Stimulated activated CD4-positive, alpha-beta T cell treated with anti-CD3 and anti-CD28 coated beads, TNF-alpha, amount 100 ng/mL, for 1 hour (primary cell): ENCODE measurements at places on chromosomes 3 and 15.

DNA sequence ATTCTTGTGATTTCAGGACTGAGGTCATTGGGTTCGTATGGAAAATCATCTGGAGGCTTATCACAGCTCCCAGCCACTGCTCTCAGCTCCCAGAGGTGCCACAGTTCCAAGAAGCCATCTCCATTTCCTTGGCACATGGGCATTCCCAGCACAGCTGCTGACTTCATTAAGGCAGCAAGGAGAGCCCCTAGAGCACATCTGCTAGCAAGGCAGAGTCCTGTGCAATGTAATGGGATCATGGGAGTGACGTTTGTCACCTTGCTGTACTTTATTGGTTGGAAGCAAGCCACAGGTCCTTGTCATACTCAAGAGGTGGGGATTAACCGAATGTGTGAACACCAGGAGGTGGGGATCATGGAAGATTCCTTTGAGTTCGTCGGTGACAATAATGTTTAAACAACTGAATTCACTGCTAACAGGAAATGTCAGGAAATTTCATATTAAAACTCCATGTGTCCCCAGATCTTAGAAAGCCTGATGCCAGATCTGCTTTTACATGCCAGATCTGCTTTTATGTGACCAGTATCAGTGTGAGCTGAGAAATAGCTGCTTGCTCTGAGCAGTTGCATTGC, 148.8 kb downstream of the GABRG3 start:
- no peak for DNase-seq

- DNase-seq: no peak
Measured at GRCh38 chr3:52281981-52282801, 3.7 kb upstream of the WDR82 start.

DNA sequence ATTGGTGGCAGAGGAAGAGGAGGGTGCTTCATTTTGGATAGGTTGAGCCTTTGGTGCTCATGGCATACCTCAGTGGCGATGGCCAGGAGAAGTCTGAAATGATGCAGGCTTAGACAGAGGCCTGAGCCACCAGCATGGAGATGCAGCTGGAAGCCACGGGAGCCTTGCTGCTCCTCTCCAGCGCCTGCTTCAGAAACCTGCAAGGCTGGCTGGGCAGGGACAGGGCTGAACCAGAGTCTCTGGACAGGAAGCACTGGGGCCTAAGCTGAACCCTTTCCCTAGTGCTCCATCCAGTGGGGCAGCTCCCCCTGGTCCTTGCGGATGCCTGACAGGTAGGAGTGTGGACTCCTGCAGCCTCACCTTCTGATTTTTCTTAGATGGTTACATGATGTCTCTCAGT, 36.7 kb upstream of the ADCY5 start:
- no peak for DNase-seq

- DNase-seq: no peak
Measured at GRCh38 chr3:108222853-108223565, 785 bp upstream of the IFT57 start.

DNA sequence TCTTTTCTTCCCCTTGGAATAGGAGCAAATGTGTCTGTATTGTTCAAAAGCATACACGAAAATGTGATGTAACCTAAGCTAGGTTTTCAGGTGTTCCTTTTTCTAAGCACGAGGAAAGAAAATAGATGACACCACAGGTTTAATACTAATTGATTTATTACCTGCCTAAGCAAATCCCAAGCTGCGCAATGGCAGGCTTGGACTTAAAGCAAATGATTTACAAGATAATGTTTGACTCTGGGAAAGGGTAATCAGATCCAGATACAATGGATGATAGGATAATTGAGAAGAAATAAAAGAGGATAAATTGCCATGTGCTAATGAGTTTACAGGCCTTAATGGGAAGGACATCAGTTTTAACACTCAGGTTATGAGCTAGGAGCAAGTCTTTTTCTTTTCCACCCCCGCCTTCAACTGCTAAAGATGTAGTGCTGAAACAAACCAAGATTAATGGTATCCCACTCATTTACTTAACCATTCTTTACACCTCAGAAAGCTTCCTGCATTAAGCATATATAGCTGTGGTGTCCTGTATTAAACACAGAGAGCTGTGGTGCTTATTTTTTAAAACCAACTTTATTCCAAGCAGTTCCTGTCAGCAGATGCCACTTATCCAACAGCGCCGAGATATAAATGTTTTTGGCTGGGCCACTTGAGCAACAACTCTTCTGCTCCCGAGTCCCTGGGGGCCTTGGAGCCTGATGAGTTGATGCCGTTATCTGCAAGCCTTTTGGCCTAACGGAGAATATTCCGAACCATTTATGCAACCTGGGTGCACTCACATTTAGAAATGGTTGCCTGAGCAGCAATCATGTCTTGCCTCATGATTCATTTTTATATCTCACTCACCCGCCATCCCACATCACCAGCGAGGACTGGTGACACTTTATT, 205.5 kb downstream of the MECOM start:
- DNase-seq: no peak

GRCh38 chr3:155676252-155676981, 68.5 kb downstream of the PLCH1 start:
- no peak for DNase-seq

- DNase-seq: no peak
Measured at GRCh38 chr15:71226536-71227455, 111.5 kb downstream of the THSD4 start.

DNA sequence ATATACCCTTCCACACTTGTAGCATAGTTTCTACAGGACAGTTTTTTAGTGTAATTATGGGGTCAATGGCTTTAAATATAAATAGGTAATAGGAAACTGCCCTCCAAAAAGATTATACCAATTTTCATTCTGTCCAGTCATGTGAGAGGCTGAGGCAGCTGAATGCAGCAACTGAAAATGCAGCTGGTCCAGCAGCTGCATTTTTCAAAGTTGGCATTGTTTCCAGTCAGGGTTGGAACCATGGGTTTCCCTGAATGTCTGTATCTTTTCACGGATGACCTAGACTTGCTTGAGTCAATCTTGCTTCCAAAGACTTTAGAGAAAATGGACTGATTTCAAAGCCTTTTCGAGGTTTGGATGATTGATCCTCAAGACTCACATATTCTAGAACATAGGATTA, 9.9 kb upstream of the KNL1 start:
- DNase-seq: no peak

GRCh38 chr3:195543500-195544229, 540 bp upstream of the PPP1R2 start:
- DNase-seq: no peak

DNA sequence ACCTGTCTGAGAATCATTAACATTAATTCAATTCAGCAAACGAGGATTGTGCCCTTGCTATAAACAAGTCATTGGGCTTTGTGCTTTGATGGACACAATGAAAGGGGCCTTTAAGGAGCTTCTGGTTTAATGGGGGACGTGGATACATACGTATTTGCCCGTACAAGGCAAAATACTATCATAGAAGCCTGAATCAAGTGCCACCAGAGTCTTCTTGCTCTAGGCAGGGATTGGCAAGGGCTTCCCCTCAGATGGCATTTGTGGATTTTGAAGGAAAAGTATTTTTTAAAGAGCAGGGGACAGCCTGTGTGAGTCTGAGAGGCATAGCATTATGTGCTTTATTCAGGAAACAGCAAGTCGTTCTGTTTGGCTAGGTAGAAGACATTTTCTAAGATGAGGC, 83.7 kb upstream of the NEDD4 start:
- no peak for DNase-seq

DNA sequence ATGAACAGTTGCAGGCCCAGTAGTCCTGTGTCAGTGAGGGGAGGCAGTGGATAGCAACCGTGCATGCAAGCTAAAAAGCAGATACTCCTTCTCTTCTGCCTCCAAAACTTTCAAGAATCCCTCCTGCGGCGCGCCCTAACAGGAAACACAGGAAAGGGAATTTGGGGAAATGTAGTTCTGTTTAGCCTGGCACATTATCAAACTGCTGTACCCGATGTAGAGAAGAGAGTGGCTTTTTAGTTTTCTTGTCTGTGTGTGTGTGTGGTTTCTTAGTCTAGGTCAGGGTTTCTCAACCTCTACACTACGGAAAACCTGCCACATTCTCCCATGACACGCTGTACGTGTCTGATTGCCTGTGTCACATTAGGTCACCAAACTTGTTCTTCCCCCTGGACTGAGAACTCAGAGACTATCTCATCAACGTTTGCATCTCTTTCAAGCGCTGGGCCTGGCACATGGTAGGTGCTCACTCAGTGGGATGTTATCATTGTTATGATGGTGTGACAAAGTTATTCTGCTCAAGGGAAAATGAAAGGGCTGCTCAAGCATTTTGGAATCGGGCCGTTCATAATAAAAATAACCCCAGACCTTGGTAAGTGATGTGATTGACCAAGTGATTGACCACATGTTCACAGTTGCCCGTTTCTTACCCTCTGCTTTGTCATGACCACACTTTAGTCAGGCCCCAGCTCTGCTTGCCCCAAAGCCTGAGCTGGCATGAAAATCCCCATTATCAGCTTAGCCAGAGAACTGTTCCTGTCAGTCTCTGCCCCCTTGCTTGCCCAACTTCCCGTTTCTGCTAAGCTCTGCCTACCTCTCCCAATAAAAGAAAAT, 33.2 kb downstream of the TM4SF4 start:
- DNase-seq: no peak

- DNase-seq: no peak
Measured at GRCh38 chr15:63556246-63556645, 40.9 kb upstream of the FBXL22 start.

- no peak for DNase-seq
Measured at GRCh38 chr3:173135059-173135458, 6.0 kb downstream of the SPATA16 start.

- no peak for DNase-seq
Measured at GRCh38 chr3:9787714-9788113, 4.6 kb downstream of the TADA3 start.

DNA sequence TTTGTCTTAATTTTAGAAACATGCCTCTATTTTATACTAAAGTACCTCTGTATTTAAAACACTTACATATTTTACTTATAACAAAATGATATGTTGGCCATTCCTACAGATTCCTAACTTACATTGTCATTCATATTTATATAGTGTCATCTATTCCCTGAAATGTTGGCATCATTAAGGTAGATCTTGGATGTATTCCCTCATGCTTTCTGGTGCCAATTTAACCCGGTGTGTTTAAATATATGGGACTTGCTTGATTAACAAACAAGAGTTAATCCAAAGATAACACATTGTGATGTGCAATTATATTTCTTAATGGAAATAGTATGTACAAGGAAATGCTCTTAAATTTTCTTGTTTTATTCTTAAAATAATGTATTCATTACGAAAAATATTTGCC, 352.3 kb downstream of the NAALADL2 start:
- DNase-seq: no peak

DNA sequence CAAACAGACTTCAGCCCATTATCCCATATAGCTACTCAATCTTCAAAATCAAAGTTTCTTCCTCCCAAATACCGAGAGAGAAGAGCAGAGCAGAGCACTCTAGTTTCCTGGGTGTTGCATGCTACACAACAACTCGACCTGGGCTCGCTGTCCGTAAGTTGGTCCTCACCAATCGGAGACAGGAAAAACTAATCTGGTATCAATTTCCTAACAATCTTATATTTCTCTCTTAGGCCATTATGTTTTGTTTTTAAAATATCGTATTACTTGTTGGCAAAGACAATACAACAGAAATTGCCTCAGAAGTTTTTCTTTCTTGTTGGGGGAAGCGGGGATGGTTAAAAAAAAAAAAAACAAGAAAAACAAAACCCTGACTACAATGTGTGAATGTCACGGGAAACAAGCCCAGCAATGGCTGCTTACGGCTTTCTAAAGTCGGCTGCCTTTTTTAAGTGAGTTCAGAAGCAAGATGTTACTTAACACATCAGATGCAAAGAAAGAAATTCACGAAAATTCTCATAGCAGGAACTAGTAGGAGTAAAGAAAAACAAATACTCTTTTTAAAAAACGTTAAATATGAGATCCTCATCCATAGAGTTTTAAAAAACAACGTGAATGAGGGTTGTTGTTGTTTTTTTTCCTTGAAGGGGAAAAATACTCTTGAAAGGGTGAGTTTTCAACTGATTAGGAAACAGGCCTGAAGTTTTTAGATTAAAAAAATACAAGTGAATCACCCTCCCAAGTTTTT, 1.9 kb downstream of the VGLL4 start:
- DNase-seq: no peak

GRCh38 chr15:40435710-40436089, 5.1 kb upstream of the BAHD1 start:
- no peak for DNase-seq

- peak; percentile 6 for DNase-seq
Measured at GRCh38 chr3:184812662-184813042, 686 bp downstream of the VPS8 start.

DNA sequence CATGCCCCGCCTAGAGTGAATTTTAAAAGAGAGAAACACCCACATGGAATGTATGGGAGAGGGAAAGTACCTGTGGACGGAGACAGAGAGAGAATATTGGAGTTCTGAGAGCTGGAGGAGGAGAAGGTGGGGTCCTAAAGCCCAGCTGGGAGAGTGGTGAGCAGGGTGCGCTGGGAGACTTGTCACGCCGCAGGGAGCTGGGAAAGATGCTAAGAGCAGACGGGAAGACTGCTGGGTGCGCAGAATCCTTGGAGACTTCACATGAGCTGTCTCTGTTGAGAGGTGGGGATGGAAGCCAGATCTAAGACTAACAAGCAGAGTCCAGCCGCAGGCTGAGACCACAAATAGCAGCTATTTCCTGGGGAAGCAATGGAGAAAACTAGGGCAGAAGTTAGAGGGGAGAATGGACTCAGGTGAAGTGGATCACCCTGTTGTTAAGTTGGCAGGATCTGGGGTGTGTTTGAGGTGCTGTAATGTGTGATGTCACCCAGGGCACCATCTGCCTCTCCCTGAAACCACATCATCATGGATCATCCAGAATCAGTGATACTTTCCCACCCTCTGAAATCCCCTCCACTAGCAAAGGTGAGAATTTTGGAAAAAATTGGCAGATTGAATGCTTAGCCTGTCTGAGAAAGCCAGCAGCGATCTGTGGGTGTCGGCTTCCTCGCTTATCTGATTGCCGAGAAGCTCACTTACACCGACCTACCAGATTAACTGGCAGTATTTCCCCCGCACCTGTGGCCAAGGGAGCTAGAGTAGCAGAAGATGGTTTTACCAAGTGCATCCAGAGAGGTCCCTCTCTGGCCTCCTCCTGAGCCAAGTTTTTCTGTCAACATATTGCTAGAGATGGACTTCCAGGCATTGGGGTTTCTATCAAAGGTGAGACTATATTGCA, 174.8 kb upstream of the BHLHE40 start:
- no peak for DNase-seq

- no peak for DNase-seq
Measured at GRCh38 chr3:167918686-167919085, 177.0 kb downstream of the GOLIM4 start.

GRCh38 chr3:123546133-123546755, 38.6 kb downstream of the HACD2 start:
- DNase-seq: no peak

- no peak for DNase-seq
Measured at GRCh38 chr3:186512570-186513302, 31.4 kb downstream of the CRYGS start.

GRCh38 chr15:91061997-91062396, 38.1 kb upstream of the SV2B start:
- no peak for DNase-seq

GRCh38 chr15:74950078-74950908, 6.3 kb downstream of the RPP25 start:
- peak; percentile 64 for DNase-seq

- DNase-seq: no peak
Measured at GRCh38 chr3:193939527-193939926, 196.4 kb upstream of the HES1 start.

GRCh38 chr3:161028555-161029153, 76.5 kb downstream of the B3GALNT1 start:
- DNase-seq: no peak

GRCh38 chr3:133575086-133575485, 1.6 kb downstream of the CDV3 start:
- no peak for DNase-seq
